ENCODE measurements at places on chromosomes 6 and 20.

DNA sequence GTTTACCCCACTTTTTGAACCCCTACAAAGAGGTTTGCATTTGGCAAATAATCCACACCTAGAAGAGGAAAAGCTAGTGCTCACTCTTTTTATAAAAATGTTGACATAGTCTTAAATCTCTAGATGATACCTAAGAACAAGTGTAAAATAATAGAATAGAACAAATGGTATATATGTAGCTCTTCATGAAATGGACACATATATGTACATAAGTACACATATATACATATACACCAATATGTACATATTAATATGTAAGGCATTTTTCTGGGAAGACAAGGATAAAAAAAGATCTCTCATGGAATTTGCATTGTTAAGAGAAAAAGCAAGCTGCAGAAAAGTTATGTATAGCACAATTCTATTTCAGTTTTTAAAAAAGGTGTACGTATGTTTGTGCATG is 27.6 kb upstream of the RIPOR2 start:
- DNase-seq, result no peak

DNA sequence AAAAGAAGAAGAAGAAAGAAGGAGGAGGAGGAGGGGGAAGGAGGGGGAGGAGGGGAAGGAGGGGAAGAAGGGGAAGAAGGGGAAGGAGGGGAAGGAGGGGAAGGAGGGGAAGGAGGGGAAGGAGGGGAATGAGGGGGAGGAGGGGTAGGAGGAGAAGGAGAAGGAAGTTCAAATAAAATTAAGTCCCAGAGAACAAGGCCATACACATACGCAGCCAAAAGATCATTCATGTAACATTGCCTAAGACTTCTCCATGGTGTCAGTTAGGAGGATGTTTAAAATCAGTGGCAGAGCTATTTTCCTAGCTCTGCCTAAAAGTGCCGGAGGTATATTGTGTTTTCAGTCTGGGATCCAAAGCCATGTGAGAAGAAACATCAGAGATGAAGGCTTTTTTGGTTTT is 75.8 kb downstream of the PLCB4 start:
- DNase-seq, result no peak

GRCh38 chr6:48928937-48929336 is 534.1 kb downstream of the MMUT start:
- no peak for DNase-seq

DNA sequence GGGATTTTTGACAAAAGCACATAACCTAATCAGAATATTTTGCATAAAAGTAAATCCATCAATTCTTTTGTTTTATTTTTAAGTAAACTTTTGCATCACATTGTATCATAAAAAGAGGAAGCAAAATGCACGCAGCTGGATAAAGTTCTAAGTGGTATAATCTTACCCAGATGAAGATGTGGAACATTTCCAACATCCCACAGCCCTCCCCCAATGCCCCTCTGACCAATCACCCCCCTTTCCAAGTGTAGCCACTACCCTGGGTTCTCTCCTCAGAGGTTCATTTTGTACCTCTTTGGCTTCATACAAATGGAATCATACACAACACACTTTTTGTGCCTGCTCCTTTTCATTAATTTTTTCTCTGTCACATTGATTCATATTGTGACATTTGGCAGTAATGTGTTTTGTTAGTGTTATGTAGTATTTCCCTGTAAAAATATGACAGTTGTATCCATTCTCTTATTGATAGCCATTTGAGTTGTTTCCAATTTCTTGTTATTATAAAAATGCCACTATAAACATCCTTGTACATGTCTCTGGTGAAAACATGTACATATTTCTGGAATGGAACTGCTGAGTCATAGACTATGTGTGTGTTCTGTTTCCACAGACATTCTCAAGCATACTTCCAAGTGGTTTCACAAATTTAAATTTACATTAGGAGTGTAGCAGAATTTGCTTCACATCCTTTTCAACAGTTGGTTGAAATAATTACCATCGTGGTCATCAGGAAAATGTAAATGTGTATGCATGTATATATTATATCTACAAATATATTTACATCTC is 92.9 kb upstream of the SYNDIG1 start:
- DNase-seq, result no peak

DNA sequence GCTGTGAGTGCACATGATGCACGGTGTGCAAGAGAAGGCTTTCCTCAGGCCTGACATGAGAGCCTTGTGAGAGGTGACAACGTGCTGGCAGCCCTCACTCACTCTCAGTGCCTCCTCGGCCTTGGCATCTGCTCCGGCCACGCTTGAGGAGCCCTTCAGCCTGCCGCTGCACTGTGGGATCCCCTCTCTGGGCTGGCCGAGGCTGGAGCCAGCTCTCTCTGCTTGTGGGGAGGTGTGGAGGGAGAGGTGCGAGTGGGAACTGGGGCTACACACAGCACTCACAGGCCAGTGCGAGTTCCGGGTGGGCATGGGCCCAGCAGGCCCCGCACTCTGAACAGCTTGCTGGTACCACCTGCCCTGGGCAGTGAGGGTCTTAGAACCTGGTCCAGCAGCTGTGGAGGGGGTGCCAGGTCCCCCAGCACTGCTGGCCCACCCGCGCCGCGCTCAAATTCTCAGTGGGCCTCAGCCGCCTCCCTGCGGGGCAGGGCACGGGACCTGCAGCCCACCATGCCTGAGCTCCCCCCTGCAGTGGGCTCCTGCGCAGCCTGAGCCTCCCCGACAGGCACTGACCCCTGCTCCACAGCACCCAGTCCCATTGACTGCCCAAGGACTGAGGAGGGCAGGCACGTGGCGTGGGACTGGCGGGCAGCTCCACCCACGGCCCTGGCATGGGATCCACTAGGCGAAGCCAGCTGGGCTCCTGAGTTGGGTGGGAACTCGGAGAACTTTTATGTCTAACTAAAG is 74.9 kb upstream of the BMP5 start:
- DNase-seq, result no peak

GRCh38 chr20:49290608-49291191 is 12.8 kb upstream of the ZNFX1 start:
- DNase-seq, result no peak

DNA sequence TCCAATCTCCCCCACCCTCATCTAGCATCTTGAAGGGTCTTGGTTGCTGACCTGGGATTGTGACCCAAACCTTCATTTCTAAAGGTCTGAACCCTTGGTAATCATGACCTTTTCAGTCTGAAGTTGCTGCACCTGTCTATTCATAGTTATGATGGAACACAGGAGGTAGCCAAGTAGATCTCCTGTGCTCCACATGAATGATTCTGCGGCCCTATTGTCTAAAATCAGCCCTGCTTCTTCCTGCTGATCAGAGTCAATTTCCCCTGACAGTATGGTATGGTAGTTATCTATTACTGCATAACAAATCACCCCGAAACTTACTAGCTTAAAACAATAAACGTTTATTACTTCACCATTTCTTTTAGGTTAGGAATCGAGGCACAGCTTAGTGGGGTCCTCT is 9.0 kb downstream of the OR2B6 start:
- DNase-seq, result no peak

DNA sequence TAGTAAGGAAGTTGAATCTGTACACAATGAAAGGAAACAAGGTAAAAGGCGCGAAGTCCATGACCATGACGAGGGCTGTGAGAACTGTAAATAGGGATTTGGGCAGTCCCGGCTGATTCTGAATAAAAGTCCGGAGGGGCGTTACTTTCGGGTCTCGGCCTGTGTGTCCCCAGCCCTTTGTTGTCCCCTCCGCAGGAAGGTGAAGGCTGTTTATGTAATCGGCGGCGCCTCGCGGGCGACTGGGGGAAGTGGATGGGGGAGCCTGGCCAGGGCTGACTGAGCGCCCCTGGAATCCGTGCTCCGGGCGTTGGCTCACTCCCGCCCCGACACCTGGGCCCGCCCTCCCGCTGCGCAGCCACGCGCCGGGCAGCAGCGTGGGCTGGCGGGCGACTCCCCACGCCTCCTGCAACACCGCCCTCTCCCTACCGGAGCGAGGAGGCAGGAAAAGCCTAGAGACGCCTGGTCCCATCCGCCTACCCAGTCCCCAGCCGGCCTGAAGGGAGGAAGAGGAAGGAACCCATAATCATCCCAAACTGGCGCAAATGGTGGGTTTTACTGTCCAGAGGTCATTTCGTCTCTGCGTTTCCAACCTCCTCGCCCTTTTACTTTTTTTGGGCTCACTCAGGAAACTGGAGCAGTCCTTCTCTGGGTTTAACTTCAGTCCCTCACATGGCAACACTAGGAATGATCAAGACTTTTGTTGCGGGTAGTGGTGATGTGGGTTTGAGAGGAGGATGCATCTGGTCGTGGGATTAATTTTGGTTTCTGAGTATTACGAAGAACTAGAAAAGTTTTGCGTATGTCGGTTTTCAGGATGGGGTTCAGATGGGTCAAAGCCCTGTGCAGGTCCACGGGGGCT is 12.1 kb downstream of the TRIM31 start:
- no peak for DNase-seq

GRCh38 chr6:148470606-148471465 is 128.2 kb downstream of the SASH1 start:
- DNase-seq, result no peak

DNA sequence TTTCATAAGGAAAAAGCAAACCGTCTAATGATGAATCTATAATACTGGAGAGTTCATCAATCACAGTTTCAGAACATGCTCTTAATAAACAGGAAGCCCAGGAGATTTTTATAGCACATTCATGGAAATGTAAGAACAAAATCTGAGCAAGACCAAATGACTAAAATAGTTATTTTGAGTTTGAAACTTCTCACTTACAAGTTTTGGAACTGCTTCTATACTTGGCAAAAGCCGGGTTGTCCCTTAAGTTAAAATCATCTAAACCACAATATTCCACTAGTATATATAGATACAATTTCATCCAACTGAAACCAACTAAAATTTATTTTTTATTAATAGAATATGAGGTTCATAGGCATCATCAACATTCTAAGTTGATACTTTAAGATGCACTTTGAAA is 268.2 kb downstream of the PHACTR1 start:
- DNase-seq, result no peak

DNA sequence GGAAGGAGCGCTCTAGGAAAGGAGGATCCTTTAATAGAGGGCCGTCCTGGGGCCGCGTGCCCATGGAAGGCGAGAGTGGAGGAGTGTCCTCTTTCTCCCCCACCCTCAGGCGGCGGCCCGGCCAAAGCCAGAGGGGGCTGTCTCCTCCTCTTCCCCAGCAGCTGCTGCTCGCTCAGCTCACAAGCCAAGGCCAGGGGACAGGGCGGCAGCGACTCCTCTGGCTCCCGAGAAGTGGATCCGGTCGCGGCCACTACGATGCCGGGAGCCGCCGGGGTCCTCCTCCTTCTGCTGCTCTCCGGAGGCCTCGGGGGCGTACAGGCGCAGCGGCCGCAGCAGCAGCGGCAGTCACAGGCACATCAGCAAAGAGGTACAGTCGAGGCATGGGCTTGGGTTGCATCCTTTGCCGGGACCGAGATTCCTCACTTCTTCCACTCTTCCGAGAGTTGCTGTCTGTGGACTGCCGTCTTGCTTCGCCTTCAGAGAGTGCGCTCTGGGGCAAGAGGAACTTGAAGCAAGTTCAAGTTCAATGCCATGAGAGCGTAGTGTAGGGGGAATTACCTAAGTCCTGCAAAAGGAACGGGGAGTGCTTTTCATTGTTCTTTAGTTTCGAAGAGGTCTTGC is at the start of gene LAMA2:
Gene LAMA2, plus strand, starts transcription at position 148 of the 621 bp plus-strand sequence. Its CDS starts 108 bp downstream, at position 256.
- DNase-seq, result no peak

GRCh38 chr20:36861875-36862801 is 13.8 kb upstream of the TLDC2 start:
- DNase-seq, result no peak

DNA sequence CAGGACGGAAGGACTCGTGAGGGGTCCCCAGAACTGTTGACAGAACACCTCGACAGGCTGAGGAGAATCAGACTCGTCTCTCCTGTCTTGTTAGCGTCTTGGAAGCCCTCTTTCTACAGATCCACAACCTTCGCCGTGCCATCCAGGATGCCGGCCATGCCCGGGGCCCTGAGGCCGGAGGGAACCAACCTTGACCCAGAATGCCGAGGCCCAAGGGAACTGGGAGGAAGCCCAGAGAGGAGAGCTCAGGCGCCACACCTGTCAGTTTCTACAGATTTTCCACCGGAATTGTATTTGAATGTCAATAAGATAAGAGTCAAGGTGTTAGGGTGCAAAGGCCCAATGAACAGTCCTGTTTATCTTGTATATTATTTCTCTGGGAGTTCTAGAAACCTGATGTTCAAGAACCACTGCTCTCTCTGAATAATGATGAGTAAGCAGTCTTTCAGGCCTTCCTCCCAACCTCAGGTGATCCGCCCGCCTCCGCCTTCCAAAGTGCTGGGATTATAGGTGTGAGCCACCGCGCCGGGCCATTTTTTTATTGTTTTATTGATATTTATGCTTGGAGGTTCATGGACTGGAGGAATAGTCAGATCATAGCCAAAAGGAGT is 799 bp upstream of the ME1 start:
- DNase-seq, result no peak

- DNase-seq, result no peak
Observed at GRCh38 chr6:122734529-122735395, 44.8 kb upstream of the FABP7 start.

DNA sequence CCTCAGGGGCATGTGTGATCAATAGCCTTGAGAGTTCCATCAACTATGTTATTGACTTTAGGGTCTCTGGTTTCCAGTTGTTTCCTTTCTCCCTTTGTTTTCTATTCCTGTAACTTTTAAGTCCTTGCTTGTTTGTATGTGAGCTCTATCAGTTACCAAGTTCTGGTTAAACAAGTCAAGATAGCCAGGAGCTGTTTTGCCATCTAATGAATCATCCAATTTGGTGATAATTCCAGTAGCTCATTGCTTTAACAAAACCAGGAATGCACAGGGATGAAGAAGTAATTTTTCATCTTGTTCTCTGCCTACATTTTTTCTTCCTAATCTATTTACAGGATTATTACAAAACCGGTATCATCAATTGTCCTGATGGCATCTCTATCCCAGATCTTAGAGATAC is 36.5 kb downstream of the KCTD20 start:
- no peak for DNase-seq

GRCh38 chr20:35638751-35639150 is 23.1 kb downstream of the SPAG4 start:
- no peak for DNase-seq

GRCh38 chr6:56017198-56017597 is 141.8 kb upstream of the BMP5 start:
- no peak for DNase-seq

DNA sequence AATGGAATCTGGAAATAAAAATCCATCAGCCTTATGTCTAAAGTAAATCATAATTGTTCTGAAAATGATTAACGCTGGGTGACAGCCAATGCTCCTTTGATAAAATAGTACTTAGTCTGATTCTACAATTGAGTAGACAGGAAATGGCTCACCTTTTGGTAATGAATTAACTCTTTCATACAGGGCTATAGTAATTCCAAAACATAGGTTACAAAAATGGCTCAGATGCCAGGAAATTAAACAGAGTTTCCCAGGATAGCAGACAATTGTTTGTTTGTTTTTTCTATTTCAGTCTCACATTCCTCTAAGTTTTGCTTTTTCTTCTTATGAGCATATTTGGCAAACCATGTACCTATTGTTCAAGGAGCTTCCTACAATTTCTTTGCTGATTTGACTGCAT is 257.2 kb upstream of the EPHA7 start:
- DNase-seq, result no peak

DNA sequence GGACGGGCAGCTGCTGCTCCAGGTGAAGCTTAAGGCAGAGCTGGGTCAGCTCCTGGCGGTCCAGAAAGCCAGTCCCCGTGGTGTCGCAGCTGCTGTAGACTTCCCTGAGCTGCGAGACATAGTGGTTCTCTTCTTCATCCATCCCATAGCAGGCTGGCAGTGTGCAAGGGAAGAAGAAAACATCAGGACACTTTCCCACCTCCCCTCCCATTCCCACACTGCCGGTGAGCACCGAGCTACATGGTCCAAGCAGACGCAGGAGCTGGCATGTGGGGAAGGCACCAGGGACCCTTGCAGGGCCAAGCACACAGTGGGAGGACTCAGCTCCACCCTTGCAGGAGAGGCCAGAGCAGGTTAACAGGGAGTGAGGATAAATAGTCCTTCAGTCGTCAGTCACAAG is 58.9 kb downstream of the NINL start:
- DNase-seq, result no peak
